ENCODE measurements at places on chromosomes 2 and 18.

DNA sequence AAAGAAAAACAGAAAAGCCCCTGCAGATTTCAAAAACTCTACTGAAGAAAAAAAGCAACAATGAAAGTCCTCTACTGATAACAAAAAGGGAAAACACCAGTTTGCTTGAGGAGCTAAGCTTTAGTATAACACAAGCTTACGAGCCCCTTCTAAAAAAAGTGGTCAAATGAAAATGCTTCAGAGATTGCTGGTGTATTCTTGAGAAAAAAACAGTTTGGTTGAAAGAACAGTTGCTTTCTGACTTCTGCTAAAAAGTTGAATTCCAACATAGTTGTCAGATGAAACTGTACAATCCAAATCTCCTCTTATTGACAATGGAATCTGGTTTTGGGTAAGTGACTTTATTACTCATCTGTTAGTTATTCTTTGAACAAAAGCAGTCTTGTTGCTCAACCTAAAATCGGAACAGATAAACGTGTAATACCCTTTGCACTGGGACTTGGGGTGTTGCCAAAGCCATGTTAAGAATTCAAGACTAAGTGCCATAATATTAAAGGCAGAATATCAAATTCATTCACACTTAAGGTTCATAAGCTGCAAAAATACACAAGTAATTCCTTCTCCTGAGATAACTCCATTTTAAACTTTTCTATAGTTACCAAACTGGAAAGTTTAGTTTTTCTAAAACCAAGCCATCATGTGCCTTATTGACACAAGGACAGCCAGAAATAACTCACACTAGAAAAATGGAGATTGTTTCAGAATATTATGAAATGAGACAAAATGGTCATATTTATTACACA, 45.3 kb upstream of the SPAG16 start:
- DNase-seq, result peak; percentile 95

GRCh38 chr2:71697106-71698004, 244.0 kb downstream of the DYSF start:
- DNase-seq, result no peak

- no peak for DNase-seq
These were observed 1288.7 kb downstream of the CNTNAP5 start for GRCh38 chr2:125313806-125314205.

GRCh38 chr2:217789736-217790181, 213.0 kb downstream of the TNS1 start:
- DNase-seq, result no peak

DNA sequence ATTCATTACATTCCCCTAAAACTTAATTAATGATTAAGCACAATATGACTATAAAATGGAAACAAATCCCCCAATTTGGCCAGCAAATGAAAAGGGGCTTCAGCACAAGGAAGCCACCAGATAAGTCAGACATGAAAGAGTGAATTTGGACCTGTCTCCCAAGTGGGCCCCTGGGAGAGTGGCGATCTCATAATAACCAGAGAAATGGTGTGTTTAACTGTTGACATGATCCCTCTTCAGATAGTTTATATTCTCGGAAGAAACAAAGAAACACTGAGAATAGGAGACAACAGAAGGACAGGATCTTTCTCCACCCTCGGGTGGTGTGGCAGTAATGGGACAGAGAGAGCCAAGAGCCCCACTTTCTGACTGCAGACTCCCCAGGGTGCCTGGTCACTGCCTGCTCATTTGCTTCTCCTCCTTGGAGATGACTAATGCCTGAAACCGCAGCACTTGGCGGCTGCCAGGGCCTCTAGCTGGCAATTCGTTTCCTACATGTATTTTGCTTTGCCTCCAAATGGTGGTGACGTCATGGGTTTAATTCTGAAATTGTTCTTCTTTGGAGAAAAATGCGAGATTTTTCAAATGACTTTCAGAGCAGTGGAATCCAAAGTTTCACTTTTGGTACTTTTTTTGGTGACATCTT, 46.4 kb upstream of the SPP2 start:
- peak; percentile 96 for DNase-seq

GRCh38 chr2:43541165-43541564, 54.7 kb downstream of the THADA start:
- no peak for DNase-seq

DNA sequence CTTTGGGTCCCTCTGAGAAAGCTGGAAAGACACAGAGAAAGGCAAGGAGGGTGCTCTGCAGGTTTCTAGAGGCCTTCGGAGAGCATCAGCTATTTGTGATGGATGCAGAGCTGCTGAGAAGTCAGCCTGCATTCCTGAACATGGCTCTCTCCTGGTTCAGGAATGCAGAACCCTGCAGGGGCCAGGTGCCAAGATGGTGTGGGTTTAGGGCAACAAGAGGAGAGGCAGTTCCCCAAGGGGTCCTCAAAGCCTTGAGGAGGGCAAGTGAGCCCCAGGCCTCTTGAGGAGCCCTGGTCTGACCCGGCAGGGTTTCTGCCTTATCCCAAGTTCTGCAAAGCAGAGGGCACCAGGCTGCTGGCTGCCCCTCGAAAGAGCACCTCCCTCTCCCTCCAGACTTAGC, 93.3 kb downstream of the HS1BP3 start:
- no peak for DNase-seq

GRCh38 chr2:138060301-138060635, 96.0 kb downstream of the HNMT start:
- DNase-seq, result peak; percentile 68

GRCh38 chr2:86337244-86337835, at the start of gene REEP1:
REEP1 (minus strand) TSS chr2:86337626; CDS start chr2:86337510, 116 bp downstream.
- DNase-seq, result peak; percentile 23

- DNase-seq, result peak; percentile 67
These were observed 3.7 kb upstream of the SPEG start for GRCh38 chr2:219430633-219431615.

GRCh38 chr2:204081487-204082425, 145.2 kb downstream of the ICOS start:
- no peak for DNase-seq

DNA sequence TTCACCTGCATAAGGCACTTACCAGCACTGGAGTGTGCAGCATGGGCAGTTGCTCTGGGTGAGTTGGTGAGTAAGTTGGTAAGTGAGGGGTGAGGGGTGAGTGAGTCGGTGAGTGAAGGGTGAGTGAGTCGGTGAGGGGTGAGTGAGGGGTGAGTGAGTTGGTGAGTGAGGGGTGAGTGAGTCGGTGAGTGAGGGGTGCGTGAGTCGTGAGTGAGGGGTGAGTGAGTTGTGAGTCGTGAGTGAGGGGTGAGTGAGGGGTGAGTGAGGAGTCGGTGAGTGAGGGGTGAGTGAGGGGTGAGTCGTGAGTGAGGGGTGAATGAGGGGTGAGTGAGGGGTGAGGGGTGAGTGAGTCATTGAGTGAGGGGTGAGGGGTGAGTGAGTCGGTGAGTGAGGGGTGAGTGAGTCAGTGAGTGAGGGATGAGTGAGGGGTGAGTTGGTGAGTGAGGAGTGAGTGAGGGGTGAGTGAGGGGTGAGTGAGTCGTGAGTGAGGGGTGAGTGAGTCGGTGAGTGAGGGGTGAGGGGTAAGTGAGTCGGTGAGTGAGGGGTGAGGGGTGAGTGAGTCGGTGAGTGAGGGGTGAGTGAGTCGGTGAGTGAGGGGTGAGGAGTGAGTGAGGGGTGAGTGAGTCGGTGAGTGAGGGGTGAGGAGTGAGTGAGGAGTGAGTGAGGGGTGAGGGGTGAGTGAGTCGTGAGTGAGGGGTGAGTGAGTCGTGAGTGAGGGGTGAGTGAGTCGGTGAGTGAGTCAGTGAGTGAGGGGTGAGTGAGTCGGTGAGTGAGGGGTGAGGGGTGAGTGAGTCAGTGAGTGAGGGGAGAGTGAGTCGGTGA, 17.1 kb downstream of the THAP4 start:
- DNase-seq, result no peak

- no peak for DNase-seq
These were observed 9.0 kb downstream of the RPS7 start for GRCh38 chr2:3584076-3584475.

GRCh38 chr2:68086166-68086565, 23.4 kb upstream of the C1D start:
- DNase-seq, result no peak

- DNase-seq, result peak; percentile 42
These were observed 18.9 kb downstream of the SLC8A1 start for GRCh38 chr2:40432921-40433483.

- DNase-seq, result no peak
These were observed 7.8 kb upstream of the LCLAT1 start for GRCh38 chr2:30439296-30439695.

- DNase-seq, result no peak
These were observed 645 bp downstream of the MIB1 start for GRCh38 chr18:21741312-21741561.

DNA sequence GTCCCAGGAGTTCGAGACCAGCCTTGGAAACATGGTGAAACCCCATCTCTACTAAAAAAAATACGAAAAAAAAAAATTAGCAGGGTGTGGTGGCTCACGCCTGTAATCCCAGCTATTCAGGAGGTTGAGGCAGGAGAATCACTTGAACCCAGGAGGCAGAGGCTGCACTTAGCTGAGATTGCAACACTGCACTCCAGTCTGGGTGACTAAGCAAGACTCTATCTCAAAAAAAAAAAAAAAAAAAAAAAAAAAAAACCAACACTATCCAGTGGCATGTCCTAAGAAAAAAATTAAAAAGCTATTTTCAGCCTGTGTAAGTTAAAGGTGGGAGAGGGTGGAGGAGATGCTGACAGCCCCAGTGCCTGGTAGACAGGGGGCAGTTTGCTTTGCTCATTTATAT, 32.2 kb upstream of the REL start:
- DNase-seq, result no peak

DNA sequence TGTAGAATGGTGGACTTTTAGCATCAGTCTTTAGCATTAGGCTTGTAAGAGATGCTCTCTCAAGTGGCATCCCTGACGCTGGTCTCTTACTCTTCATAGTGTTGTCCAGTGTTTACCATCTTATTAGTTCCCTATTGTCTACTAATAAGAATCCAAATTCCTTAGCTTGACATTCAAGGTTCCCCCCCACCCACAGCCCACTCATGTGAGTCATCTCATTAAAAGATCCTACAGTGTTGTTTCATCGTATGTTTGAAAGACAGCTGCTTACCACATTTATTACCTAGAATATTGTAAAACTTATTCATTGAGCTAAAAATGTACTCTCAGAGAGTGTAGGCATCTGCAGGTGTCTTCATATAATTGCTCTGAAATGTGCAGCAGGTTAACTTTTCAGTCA, 28.5 kb downstream of the EIF5B start:
- DNase-seq, result no peak

DNA sequence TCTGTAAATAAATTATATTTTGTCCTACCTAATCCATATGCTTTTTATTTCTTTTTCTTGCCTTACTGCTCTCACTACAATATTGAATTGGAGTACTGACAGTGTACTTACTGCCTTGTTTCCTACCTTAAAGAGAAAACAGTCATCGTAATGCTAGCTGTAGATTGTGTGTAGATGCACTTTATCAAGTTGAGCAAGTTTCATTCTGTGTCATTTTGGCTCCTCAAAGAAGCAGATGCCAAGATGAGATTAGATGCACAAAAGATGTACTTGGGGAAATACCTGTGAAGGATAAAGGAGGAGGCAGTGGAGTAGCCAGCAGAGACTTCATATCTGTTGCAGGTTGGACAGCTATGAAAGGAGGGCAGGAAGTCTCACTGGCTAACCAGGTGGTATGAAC, 145.5 kb downstream of the FTCDNL1 start:
- DNase-seq, result no peak

- no peak for DNase-seq
These were observed 167.4 kb downstream of the SPAG16 start for GRCh38 chr2:213451542-213452239.

DNA sequence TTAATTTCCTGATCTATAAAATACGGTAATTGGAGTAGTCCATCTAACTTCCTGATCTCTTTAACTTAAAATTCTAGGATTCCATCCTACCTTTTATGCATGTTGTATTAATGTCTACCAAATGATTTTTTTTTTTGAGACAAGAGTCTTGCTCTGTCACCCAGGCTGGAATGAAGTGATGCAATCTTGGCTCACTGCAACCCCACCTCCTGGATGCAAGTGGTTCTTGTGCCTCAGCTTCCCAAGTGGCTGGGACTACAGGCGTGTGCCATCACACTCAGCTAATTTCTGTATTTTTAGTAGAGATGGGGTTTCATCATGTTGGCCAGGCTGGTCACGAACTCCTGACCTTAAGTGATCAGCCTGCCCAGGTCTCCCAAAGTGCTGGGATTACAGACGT, 47.8 kb downstream of the CFAP36 start:
- DNase-seq, result peak; percentile 4

DNA sequence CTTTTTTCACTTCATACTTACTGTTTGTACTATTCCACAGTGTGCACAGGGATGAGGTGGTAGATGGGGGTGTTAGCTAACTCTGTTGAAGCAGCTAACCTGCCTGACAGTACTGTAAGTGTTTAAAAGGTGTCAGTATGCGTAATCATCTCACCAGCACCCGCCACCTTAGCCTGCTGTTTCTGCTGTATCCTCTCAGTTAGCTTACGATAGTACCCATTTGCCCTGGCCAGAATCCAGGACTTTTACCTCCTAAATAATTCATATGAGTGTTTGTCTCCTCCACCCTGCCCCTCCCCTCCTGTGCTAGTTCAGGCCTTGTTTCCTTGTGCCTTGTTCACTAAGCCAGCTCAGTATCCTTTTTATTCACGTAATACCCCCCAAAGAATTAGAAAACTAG, 34.2 kb downstream of the TRAPPC12 start:
- DNase-seq, result no peak

- no peak for DNase-seq
These were observed 34.6 kb downstream of the ZBTB7C start for GRCh38 chr18:48374423-48375149.

GRCh38 chr2:227406177-227407031, 18.7 kb upstream of the SCYGR1 start:
- DNase-seq, result peak; percentile 98

DNA sequence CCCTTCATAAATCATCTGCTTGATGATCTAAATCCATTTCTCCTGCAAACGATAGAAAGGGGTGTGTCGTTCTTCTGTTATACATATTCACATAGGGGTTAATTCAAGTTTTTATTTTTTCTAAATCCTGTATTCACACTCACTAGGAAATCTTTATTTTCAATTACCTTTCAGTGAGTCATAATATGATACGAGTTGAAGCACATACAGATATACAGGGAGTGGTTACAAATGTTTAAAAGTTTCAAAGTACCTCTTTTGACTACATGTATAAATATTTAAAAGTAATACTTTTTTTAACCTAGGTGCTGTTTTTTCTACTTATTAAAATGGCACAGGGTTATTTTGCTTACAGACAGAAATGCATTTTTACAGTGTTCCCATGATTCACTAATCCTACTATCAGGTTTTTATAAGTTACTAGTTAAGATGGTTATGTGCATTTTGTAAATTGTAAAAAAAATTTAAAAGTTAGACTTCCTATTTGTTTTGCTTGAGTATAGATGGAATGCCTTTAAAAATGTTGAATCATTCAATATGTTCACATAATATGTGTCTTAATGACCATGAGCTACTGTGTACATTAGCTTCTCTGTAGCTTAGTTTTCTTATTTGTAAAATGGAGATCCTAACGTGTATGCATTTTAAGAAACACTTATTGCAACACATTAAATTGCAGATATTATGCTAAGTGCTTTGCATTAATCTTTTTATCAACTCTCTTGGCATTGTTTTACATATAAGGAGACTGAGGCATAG, 1378.1 kb downstream of the DSC3 start:
- no peak for DNase-seq

- DNase-seq, result no peak
These were observed 79.3 kb downstream of the ABI2 start for GRCh38 chr2:203407496-203407895.

Data from fibroblast of skin of back (primary cell).